Trophoblast cell (in vitro differentiated cells and primary cell): ENCODE measurements at places on chromosomes 1 and 21.

DNA sequence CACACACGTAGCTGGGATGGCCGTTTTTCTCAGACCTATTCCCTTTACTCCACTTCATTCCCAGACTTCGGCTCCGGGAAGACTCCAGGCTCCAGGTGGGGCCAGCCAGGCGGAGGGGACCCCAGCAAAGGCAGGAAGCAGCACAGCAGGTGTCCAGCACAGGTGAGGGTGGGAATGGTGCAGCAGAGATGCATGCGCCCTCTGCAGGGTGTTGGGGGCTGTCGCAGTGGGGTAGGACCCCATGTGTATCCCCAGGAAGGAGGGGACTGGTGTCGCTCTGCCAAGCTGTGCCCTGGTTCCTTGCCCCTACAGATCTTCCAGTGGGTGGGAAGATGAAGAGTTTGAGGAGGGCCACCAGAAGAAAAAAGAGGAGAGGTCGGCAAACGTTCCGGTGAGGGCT, 5.3 kb downstream of the TTC24 start:
- no peak overlapping the region for H3K4me3 ChIP-seq
- no peak for DNase-seq
- no peak overlapping the region for H3K27ac ChIP-seq
- no peaks in the 10 kb centered on the region for H3K4me1 ChIP-seq

DNA sequence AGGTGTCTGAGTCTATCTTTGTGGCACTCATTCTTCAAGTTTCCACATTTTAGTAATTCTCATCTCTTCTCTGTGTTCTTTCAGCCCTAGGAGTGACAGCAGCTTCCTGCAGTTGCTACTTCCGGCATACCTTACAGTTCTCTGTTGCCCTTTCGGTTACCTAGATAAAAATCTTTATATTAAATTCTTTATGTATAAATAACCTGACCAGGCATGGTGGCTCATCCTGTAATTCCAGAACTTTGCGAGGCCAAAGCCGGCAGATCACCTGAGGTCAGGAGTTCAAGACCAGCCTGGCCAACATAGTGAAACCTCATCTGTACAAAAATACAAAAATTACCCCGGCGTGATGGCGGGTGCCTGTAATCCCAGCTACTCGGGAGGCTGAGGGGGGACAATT, 62.9 kb downstream of the CDKN2C start:
- no peak overlapping the region for H3K27ac ChIP-seq
- no peak for DNase-seq
- no peaks in the 10 kb centered on the region for H3K27me3 ChIP-seq
- peaks cover 6% of the 10 kb centered on the region for H3K4me1 ChIP-seq
- H3K4me3 ChIP-seq = no peak overlapping the region
- H3K36me3 ChIP-seq = no peaks in the 10 kb centered on the region

- peak; percentile 71 for DNase-seq
- no peak overlapping the region for H3K27ac ChIP-seq
- no peaks in the 10 kb centered on the region for H3K4me1 ChIP-seq
- H3K36me3 ChIP-seq = no peaks in the 10 kb centered on the region
Measured at GRCh38 chr1:10960411-10961299, 51.8 kb upstream of the TARDBP start.

GRCh38 chr1:204463125-204464060, 31.2 kb downstream of the PIK3C2B start:
- peaks cover 15% of the 10 kb centered on the region for H3K4me1 ChIP-seq
- H3K36me3 ChIP-seq = peaks cover 38% of the 10 kb centered on the region
- H3K27me3 ChIP-seq = no peaks in the 10 kb centered on the region
- H3K27ac ChIP-seq = no peak overlapping the region
- H3K4me3 ChIP-seq = no peak overlapping the region

DNA sequence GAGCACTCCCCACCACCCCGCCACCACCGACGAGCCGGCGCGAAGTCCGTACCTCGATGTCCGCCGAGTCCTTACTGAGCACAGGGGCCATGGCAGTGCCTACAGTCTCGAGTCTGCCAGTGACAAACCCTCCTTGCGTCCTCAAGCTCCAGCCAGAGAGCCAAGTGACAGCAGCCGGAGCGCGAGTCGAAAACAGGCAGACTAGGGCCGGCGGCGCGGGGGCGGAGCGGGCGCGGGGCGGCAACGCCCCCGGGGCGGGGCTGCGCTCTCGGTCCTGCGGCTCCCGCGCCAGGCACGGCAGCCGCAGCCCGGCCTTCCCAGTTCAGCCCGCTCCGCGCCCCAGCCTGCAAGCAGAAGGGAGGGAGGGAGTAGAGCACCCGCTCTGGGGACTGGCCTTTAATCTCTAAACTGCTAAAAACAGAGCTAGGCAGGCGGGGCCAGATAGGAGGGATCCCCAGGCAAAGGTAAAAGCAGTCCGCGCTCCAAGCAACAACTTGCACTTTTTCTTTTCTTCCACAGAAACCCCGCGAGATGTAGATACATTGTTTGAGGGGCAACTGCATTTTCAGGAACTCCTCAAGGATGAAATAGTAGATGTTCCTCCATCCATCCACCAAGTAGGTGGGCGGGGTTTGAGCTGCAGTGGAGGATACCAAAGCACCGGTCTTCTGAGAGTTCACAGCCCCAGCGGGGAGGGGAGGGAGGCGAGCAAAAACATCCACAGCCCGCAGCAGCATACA, at the start of gene DPYD:
Gene DPYD (minus strand): TSS at position 203 of the 740 bp plus-strand sequence. CDS start 112 bp downstream, at position 91.
- peak; percentile 67 for DNase-seq
- H3K4me3 ChIP-seq = peak within 1 kb of the TSS; percentile 86
- no peaks in the 10 kb centered on the region for H3K27me3 ChIP-seq
- no peaks in the 10 kb centered on the region for H3K36me3 ChIP-seq
- H3K4me1 ChIP-seq = no peaks in the 10 kb centered on the region

DNA sequence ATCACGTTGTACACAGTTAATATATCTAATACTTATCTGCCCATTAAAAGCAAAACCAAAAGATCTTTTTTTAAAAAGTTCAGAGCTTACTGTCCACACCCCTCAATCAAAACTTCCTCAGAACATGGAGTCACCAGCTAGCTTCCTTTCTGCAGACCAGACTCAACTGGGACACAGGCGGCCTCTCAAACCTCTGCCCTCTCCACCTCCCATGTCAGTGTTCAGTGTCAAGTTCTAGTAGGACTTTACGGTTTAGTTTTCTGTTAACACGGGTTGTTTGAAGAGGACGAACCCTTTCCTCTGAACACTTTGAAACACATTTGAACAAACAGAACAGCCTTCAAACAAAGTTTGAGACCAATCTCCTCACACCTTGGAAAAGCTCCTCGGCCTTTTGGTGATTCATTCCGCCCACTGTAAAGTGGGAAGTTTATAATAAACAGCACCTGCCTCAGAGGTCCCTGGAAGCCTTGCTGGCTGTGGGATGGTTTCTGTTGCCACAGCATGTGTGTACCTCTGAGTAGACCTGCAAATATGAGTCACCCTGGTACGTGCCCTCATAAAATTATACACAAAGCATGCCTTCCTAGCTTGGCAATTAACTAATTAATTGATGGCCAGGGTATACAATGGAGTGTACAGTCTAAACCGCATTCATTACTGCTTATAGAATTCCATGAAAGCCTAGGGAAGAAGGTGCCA, 48.4 kb upstream of the SIPA1L2 start:
- H3K4me1 ChIP-seq = no peaks in the 10 kb centered on the region
- no peak overlapping the region for H3K4me3 ChIP-seq
- H3K27me3 ChIP-seq = no peaks in the 10 kb centered on the region
- H3K27ac ChIP-seq = no peak overlapping the region

- no peak for DNase-seq
- no peak overlapping the region for H3K4me3 ChIP-seq
- H3K27me3 ChIP-seq = no peaks in the 10 kb centered on the region
- no peaks in the 10 kb centered on the region for H3K4me1 ChIP-seq
- H3K27ac ChIP-seq = no peak overlapping the region
Measured at GRCh38 chr1:216937491-216937890, 214.3 kb upstream of the ESRRG start.

- peaks cover 45% of the 10 kb centered on the region for H3K36me3 ChIP-seq
- no peak overlapping the region for H3K4me3 ChIP-seq
- H3K27ac ChIP-seq = no peak overlapping the region
- H3K4me1 ChIP-seq = peaks cover 6% of the 10 kb centered on the region
- DNase-seq = no peak
Measured at GRCh38 chr1:46309401-46310159, 6.1 kb downstream of the UQCRH start.

DNA sequence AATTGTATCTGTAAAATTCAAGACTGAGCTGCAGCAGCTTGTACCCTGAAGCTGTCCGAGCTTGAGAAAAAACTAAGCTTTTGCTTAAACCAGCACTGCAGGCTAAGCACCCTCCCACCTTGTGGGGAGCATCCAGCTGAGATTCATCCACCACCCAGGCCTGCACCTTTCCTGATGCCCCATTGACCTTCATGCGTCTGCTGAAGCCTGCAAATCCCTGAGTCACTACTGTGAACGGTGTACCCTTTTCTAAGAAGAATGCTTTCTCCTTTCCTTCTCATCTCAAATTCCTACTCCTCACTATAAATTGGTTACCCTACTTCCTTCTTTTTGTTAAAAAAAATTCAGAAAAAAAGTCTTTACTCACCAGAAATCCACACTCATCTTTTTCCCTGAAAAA, 90.9 kb upstream of the RGS18 start:
- H3K4me1 ChIP-seq = peaks cover 2% of the 10 kb centered on the region
- H3K36me3 ChIP-seq = no peaks in the 10 kb centered on the region
- no peak overlapping the region for H3K4me3 ChIP-seq
- H3K27me3 ChIP-seq = no peaks in the 10 kb centered on the region
- no peak for DNase-seq

DNA sequence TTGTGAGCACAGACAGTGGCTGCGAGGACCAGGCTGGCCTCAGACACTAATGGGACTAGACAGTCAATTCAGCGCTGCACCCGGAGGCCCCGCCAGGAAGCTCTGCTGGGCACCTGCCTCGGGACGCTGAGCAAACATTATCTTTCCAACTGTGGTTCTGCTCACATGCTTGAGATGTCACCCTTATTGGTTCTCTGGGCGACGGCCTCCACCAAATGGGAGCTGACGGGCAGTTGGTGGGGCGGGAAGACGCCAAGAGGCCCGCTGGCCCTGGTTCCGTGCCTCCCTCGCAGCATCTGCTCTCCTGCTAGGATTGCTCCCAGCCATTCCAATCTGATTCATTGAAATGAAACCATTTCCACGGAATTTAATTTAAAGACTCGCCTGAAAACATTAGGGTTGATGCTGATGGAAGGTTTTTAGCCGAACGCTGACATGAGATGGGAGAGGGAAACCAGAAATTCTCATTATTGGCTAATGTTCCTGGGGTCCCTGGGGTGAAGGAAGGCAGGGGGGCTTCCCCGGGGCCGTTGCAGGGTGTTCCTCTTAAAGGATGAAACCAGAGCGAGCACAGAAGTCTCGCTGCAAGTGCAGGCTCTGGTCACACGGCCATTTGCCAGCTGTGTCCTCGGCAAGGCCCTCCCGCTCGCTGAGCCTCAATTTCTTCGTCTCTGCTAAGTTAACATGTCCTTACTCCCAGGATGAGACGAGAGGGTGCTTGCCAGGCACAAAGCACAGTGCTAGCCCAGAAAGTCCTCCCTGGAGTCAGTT, 512.2 kb downstream of the NPHP4 start:
- no peak overlapping the region for H3K4me3 ChIP-seq
- H3K27ac ChIP-seq = no peak overlapping the region
- H3K36me3 ChIP-seq = no peaks in the 10 kb centered on the region
- DNase-seq = no peak
- H3K4me1 ChIP-seq = no peaks in the 10 kb centered on the region
- peaks cover 5% of the 10 kb centered on the region for H3K27me3 ChIP-seq

GRCh38 chr1:113390871-113391648, 745 bp downstream of the MAGI3 start:
- peak overlapping the region; percentile 77 for H3K4me3 ChIP-seq
- no peaks in the 10 kb centered on the region for H3K4me1 ChIP-seq
- no peaks in the 10 kb centered on the region for H3K36me3 ChIP-seq
- H3K27ac ChIP-seq = peak overlapping the region; percentile 95

DNA sequence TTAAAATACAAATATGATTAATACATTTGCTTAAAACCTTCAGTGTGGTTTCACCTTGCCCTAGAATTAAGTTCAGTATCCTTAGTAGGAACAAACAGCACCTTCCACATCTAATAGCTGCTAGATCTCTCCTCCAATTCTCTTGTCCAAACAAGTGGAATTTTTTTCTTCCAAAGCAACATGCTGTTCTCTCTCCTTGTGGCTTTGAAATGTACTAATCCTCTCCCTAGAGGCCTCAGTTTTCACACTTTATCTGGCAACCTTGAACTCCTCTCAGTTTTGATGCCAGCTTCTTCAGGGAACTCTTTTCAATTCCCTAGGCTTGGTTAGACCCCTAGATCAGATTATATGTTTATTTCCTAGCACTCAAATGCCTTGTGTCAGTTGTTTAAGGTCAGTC, 87.0 kb downstream of the GLUL start:
- DNase-seq = no peak
- no peaks in the 10 kb centered on the region for H3K27me3 ChIP-seq
- no peaks in the 10 kb centered on the region for H3K36me3 ChIP-seq
- no peak overlapping the region for H3K4me3 ChIP-seq
- H3K27ac ChIP-seq = no peak overlapping the region

DNA sequence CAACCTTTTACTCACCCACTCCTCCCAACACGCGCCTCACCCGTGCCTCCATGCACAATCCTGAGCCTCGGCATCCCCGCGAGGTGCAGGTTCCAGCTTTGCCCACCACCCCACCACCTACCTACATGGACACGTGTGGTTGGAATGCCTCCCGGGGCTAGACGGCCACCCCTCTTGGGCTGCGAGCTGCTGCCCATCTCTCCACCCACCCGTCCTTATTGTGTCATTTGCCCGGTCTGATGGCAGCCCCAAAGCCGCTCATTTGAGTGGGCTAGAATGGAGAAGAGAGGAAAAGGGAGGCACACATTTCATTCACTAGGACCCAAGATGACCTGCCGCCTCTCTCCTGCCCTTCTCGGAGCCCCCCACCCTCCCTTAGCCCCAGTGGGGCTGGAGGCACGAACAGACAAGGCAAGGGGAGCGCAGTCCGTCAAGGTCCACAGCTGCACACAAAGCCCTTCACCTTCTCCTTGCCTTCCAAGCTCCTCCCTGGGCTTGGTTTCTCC, 785 bp downstream of the ZNF697 start:
- H3K27me3 ChIP-seq = no peaks in the 10 kb centered on the region
- H3K36me3 ChIP-seq = no peaks in the 10 kb centered on the region

GRCh38 chr1:48730164-48730910, 46.4 kb downstream of the BEND5 start:
- H3K4me1 ChIP-seq = no peaks in the 10 kb centered on the region
- H3K36me3 ChIP-seq = no peaks in the 10 kb centered on the region
- H3K27ac ChIP-seq = no peak overlapping the region
- H3K27me3 ChIP-seq = no peaks in the 10 kb centered on the region

GRCh38 chr21:45104560-45104959, 30.2 kb downstream of the ADARB1 start:
- H3K27me3 ChIP-seq = no peaks in the 10 kb centered on the region
- no peak overlapping the region for H3K27ac ChIP-seq
- no peak overlapping the region for H3K4me3 ChIP-seq
- DNase-seq = no peak
- H3K36me3 ChIP-seq = peaks cover 2% of the 10 kb centered on the region
